ENCODE measurements at places on chromosomes 3 and 15.

- DNase-seq: peak; percentile 37
Measured at GRCh38 chr15:85380812-85381642, 624 bp downstream of the AKAP13 start.

- DNase-seq: no peak
Measured at GRCh38 chr15:83077491-83078230, 10.6 kb upstream of the BTBD1 start.

DNA sequence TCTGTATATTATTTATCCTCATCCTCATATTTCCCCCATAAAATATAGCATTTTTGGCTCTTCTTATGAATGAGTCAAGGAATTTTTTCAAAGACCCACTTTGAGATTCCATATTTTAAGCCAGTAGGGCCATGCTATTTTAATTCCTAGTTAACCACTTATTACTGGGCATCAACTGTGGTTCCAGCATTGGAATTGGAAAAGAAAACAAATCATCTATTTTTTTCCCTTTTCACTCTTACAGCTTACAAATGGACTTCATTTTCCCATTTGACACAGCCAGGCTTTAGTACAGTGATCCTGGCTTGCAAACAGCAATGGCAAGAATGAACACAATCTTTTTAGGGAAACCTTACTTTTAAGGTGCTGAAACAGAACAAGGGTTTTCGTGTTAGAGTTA lies 19.4 kb upstream of the PLCL2 start:
- DNase-seq: no peak

GRCh38 chr15:89654301-89654761 lies 936 bp downstream of the KIF7 start:
- no peak for DNase-seq

GRCh38 chr3:115100806-115101205 lies 46.3 kb downstream of the ZBTB20 start:
- DNase-seq: no peak

GRCh38 chr3:171680726-171681411 lies 129.4 kb downstream of the PLD1 start:
- DNase-seq: no peak

DNA sequence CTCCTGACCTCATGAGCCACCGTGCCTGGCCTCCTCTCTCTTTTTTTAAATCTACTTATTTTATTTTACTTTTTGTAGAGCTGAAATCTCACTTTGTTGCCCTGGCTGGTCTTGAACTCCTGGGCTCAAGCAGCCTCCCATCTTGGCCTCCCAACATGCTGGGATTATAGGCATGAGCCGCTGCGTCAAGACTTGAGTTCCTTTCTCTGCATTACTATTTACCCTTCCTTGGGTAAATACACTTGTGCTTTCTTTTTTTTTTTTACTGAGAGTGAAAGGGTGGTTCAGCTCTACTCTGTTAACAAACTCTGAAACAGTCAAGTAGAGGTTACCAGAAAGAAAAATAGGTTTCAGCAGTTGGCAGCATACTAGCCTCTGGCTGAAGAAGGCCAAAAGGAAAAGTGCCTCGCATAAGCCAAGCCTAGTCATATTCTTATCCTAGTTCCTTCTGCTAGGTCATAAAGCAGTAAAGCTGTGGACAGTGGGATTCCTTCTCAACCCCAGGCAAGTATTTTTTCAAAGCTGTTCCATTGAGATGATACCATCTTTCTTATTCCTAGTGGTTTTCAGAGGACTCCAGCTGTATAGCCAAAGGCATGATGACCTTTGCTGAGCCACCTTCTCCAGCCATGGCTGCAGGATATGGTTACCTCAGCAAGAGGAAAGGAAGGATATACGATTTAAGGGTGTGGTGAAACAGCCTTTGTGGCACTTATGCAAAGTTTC lies 135.1 kb downstream of the RBPMS2 start:
- DNase-seq: no peak

- no peak for DNase-seq
Measured at GRCh38 chr15:47673232-47673761, 44.0 kb upstream of the SEMA6D start.

DNA sequence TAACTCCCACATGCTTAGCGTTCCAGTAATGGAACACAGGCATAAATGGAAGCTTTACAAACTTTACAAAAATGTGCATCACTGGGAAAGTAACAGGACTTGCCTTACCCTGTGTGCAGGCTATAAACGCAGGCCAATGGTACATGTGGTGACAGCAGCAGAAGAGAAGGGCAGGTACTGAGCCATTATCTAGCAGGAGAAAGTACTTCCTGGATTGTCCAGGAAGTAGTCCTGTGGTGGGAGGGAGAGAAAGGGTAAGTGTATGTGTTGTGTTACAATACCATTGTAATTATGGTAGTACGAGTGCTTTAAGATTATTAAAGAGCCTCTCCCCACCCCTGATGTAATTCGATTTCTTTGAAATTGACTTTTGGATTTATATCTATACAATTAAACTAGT lies 5.3 kb downstream of the ATP1B3 start:
- DNase-seq: no peak

- no peak for DNase-seq
Measured at GRCh38 chr3:48591886-48592518, 3.1 kb downstream of the COL7A1 start.

DNA sequence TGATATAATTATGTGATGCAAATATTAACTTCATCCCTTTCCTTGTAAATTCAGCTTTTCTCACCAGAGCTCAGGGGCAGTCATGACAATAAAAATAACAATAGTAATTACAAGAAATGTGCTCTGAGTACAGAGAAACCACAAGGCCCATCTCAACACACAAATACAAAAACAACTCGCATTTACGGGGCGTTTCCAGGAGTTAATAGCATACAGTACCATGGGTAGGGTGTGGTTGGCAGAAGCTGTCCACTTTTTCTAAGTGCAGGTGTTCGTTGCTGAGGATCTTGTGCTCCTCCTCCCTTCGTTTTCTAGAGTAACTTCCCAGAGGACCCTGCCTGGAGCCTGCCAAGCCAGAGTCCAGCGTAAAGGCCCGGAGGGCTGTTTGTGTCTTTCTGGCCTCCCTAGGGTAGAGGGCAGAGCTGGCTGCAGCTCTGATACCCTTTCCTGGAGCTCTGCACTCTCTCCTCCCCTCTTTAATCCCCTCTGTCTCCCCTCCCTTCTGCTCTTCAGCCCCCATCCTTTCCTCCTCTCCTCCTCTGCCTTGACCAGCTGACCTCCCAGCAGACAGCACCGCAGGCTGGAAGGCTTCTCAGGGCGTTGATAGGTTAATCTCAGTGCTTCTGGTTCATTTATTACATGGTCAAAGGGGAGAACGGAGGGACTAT lies 11.4 kb downstream of the SEMA3G start:
- no peak for DNase-seq

DNA sequence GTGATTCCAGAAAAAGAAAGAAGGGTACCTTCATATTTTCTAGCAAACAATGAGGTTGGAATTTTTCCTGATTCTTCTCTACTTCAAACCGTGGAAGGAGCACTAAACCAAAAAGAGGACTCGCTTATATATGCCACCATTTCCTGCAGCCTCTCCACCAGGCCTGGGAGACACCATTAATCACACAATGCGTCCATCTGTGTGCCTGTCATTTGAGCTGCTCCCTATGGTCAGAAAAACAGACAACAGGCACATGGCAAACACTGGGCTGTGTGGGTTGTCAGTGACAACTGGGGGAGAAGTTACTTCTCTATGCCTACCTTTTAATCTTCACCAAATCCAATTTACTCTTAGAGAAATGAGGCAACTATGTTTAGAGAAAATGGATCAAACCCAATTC lies 71.9 kb downstream of the NR2F2 start:
- no peak for DNase-seq

DNA sequence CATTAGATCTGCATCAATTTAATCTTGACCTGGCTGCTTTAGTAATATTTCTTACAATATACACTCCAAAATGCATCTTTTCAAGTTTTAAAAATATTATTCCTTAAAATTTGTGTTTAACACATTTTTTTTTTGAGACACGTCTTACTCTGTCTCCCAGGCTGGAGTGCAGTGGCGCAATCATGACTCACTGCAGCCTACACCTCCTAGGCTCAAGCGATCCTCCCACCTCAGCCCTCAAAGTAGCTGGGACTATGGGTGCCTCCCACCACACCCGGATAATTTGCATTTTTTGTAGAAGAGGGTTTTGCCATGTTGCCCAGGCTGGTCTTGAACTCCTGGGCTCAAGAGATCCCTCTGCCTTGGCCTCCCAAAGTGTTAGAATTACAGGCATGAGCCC lies 73.6 kb downstream of the ETV5 start:
- no peak for DNase-seq

- DNase-seq: no peak
Measured at GRCh38 chr3:153657046-153657445, 464.1 kb upstream of the ARHGEF26 start.

DNA sequence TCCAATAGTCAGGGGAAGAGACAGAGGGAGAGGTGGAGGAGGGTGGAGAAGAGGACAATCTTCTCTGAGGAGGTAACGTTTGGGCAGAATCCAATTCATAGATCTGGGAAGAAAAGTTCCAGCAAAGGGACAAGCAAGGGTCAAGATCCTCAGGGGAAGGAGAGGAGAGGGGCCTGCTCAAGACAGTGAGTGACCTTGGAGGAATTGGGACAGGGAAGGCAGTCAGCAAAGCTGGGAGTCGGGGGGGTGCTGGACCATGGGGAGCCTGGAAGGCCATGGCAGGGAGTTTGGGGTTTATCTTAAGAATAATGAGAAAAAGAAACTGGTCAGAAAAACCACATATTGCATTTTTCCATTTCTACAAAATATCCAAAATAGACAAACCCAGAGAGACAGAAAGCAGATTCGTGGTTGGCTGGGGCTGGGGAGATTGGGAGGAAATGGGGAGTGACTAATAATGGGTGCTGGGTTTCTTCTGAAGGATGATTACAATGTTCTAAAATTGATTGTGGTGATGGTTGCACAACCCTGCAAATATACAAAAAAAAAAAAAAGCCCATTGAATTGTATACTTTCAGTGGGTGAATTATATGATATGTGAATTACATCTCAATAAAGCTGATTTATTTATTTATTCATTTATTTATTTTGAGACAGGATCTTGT lies 19.6 kb upstream of the SRP14 start:
- DNase-seq: no peak

DNA sequence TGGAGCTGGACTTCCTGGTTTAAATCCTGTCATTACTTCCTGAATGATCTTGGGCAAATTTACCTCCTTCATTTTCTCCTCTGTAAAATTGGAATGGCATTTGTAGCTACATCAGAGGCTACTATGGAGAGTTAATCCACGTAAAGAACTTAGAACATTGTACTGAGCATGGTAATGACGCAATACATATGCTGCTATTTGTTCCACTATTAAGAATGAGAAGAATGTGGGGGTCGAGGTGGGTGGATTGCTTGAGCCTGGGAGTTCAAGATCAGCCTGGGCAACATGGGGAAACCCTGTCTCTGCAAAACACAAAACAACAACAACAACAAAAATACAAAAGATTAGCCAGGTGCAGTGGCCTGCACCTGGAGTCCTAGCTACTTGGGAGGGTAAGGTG lies 250.6 kb downstream of the RYR3 start:
- no peak for DNase-seq

GRCh38 chr15:75811626-75812025 lies 31.6 kb upstream of the UBE2Q2 start:
- DNase-seq: no peak

- no peak for DNase-seq
Measured at GRCh38 chr3:114730397-114730796, 416.7 kb downstream of the ZBTB20 start.

GRCh38 chr15:64792282-64792681 lies 16.9 kb upstream of the RBPMS2 start:
- DNase-seq: no peak

DNA sequence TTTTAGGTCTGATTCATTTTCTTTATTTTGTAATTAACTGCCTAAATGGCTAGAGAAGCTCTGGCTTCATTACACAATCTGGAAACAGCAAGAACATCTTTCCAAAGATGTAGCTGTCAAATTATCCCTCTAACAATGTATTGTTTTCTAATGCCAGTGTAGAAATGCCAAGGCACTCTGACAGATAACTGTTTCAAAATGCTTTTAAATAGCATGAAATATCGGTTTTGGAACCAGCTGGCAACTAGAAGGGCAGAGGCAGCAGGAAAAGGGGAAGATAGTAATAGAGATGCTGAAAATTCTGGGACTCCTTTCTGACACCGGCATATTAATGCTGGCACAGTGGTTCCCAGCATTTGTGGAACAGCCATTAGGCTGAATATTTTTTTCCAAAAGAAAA lies 26.1 kb downstream of the MORC1 start:
- no peak for DNase-seq

- DNase-seq: no peak
Measured at GRCh38 chr3:23489300-23490158, 286.4 kb downstream of the UBE2E2 start.

- DNase-seq: no peak
Measured at GRCh38 chr3:46852839-46853355, 10.3 kb downstream of the MYL3 start.

DNA sequence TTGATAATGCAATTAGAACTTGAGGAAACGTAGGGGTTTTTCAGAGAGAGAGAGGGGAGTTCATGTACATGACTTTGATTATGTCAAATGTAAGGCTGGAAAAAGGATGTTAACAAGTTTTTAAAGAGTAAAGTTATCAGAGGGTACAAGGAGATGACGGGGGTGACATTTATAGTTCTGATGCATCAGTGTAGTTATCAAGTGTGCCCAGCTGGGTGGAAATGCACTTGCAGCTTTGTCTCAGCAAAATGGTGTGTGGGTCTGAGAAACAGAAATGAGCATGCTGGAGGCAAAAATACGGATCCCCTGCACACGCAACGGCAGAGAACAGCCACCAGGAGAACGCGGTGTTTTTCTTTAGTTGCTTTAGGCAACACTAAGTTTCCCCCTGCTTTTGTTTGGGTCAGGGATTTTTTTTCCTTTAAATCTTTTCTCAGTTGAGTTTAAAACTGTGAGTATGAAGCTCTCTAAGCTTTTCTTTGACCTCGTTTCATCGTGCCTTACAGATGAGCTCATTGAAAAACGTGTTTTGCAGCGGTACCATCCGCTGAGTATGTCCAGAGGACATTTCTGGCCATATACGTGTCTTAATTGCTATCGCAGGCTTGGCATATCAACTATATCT lies 205.4 kb downstream of the PDZRN3 start:
- DNase-seq: no peak

DNA sequence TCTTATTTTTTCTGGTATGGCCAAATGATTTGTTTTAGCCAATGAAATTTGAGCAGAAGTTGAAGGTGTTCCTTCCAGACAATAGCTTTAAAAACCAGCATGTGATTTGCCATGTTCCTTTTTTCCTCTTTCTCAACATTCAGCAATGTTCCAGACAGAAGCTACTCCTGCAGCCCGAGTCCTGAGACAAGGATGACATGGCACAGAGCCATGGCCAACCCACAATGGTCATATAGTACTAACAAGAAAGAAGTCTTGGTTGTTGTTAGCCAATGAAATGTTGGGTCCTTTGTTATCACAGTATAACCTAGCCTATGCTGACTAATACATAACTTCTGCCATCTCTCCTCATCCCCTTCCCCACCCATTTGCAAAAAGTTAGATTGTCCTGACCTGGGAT lies 211.1 kb upstream of the STT3B start:
- no peak for DNase-seq

DNA sequence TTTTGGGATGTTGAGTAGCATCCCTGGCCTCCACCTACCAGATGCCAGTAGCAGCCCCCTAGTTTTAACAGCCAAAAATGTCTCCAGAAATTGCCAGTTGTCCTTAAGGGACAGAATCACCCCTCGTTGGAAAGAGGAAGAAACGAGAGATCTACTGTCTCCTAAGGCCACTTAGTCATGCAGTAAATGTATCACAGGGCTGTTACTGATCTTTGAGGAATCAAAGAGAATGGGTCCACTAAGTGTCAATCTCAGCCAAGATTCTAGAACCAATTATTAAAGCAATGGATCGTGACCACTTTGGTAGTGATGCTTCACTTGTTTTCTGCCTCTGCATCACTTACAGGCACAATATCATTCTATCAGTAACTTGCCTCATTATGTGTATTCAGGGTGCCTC lies 26.4 kb downstream of the POLG start:
- no peak for DNase-seq
